ENCODE measurements at places on chromosomes 11 and 22.

DNA sequence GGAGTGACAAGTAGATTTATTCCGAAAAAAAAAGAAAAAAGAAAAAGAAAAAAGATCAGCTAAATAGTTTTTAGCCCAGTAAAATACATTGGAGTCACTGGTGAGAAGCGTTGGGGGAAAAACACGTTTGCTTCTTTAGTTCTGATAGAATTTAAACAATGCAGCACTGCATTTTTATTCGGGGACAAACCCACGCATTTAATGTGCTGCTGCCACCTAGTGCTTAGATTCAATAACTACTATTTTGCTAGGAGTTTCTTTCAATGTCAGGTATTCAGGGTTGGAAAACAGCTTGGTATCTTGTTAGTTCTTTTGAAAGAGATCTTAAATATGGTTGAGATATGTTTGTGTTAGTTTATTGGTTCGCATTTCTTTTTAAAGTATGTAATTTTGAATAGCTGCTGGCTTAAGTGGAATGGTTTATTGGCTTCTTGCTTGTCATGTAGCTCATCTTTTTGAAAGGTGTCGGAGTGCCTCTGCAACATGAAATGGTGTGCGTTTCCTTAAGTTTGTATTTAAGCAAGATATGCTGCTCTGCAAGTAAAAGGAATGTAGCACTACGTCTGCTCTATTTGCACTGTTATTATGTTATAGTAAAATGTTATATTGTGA is 41.9 kb downstream of the SVIP start:
- DNase-seq = peak; percentile 24

DNA sequence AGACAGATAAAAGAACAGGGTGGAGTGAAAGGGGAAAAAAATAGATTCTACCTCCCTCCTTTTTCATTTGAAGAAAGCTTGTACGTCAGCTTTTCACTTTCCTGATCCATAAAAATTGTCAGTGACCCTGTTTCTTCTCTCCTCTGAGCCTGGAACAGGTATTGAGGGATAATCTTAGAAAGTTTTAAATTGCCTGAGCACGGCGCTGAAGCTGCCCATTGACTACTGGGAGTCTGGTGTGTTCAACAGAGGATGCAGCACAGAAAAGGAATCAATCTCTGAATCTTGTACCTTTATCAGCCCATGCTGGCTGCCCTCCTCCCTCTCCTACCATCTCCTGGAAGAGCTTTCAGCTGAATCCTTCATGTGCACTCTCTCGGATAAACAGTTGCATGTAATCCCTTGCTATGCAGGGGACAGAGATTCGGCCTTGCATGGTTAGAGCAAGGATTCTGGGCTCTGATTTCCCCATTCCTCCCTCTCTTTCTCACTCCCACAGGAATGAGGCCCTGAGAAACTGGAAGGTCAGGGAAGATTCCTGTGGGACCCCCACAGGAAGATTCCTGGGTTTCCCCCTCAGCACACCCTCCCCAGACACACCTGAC is 162.4 kb upstream of the SYN3 start:
- DNase-seq = no peak

DNA sequence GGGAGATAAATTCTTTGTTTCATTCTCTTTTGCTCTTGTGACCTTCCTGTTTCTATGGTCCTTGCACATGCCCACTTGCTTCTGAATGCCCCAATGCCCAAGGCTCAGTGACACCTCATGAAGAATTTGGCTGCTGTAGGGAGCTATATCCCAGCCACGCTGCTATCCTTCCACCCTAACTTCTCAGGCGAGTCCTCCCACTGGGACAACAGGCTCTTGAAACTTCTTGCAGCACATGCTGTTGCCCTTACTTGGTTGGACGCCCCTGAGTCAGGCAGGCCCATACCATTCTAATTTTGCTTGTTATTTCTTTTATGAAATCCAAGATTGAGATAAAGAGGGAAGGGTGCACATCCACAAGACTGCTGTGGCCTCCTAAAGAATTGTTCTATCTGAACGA is 57.6 kb upstream of the BLID start:
- no peak for DNase-seq

DNA sequence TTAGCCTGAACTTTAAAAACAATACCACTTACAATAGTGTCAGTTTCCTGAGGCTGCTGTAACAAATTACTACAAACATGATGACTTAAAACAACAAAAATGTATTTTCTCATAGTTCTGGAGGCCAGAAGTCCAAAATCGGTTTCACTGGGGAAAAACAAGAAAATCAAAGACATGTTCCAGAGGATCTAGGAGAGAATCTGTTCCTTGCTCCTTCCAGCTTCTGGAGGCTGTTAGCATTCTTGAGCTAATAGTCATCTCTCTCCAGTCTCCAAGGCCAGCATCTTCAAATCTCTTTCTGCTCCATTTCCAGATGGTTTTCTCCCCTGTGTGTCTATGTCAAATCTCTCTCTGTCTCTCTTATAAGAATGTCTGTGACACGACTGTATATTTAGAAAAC is 67.6 kb upstream of the TEAD1 start:
- DNase-seq = peak; percentile 88

DNA sequence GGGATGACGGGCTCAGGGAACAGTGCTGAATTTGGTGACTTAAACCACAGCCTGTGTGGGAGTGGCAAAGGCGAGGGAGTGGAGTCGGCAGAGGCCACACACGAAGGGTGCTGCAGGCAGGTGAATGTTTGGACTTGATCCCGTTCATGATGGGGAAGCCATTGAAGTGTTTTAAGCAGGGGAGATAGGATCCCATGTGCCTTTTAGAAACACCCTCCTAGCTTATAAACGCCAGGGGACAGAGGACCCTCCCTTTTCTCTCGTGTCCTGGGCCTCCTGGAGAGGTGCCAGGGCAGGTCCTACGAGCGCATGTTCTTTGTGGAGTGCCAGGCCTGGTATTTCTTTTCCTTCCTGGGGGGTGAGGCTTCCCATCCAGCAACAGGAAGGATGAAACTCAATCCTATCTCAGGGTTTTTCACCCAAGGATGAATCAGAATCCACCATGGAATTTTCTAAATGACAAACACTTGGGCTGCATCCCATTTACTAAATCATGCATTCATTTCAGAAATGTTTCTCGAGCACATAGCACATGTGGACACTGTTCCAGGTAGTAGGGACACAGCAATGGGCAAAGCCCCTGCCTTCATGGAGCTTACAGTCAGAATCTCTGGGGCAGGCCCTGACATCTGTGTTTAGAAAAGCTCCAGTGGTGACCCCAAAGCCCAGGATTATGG is 59.6 kb downstream of the CHRDL2 start:
- DNase-seq = peak; percentile 76

GRCh38 chr11:132228746-132229325 is 858.4 kb downstream of the NTM start:
- DNase-seq = no peak

DNA sequence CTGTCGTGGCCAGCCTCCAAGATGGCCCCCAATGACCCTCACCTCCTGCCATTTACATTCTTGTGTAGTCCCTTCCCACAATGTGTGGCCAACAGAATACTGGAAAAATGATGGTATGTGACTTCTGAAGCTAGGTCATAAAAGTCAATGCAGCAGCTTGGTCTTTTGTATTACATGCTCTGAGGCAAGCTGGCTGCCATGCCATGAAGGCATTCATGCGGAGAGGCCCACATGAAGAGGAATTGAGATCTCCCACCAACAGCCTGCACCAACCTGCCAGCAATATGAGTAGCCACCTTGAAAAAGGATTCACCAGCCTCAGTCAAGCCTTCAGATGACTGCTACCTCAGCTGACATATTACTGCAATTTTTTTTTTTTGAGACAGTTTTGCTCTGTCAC is 4.6 kb downstream of the MRTFA start:
- no peak for DNase-seq

- DNase-seq = peak; percentile 7
Measured at GRCh38 chr11:46181843-46182424, 60.7 kb upstream of the PHF21A start.

DNA sequence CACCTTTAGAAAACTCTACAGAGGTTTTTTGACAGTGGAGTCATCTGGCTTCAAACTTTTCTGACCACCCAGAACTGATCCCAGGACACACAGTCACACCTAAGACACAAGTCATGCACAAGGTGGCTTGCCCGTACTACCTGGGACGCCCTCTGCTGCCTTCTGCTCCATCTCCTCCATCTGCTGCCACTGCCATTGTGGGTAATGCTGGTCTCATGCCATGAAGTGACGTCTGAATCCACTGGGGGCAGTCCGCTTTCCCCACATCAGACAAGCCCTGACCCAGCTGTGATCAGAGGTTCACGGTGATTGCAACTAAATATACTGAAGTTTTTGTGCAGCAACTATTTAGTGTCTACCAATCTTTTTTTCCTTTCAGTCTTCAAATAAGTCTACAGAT is 5.4 kb upstream of the NDUFS8 start:
- no peak for DNase-seq

DNA sequence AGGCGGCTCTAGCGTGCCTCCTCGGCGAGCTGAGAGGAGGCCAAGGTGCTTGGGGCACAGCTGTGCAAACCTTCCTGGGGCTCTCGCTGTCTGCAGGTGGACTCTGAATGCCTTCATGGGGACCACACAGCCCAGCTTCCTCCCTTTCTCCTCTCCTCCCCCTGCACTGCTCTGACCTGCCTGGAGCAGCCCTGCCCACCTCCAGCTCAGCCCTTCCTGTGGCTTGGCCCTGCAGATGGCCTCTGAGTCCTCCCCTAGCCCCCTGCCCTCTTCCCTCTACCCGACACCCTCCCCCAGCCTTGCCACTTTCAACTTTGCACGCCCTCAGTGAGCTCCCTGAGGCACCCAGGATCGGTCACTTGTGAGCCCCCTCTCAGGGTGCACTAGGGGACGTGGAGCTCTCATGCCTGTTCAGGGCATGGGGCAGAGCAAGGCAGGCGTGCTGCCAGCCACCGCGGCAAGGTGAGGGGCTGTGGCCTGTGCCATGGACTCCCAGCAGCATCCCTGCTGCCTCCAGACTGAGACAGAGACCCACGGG is 31.4 kb downstream of the PPM1F start:
- DNase-seq = no peak

- no peak for DNase-seq
Measured at GRCh38 chr11:68775951-68776388, 24.6 kb upstream of the TESMIN start.

GRCh38 chr11:30282289-30282631 is 40.6 kb upstream of the ARL14EP start:
- no peak for DNase-seq

DNA sequence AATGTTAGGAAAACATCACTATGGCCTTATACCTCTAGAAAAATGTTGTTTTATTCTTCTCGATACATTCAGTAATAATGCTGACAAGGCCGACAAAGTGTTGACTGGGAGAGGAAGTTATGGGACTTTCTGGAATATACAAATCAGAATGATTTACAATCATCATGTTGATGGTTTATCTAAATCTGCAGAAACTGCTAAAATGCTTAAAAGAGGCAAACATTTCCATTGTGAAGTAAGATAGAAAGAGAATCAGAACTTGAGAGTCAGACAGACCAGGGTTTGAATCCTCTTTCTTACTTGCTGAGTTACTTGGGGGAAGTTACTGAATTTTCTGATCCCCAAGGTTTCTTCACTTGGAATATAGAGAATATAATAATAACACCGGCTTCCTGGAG is 89.4 kb downstream of the CD44 start:
- DNase-seq = no peak

- no peak for DNase-seq
Measured at GRCh38 chr11:131957201-131957600, 586.8 kb downstream of the NTM start.

- DNase-seq = peak; percentile 55
Measured at GRCh38 chr22:31272522-31273446, 19.5 kb downstream of the PIK3IP1 start.

DNA sequence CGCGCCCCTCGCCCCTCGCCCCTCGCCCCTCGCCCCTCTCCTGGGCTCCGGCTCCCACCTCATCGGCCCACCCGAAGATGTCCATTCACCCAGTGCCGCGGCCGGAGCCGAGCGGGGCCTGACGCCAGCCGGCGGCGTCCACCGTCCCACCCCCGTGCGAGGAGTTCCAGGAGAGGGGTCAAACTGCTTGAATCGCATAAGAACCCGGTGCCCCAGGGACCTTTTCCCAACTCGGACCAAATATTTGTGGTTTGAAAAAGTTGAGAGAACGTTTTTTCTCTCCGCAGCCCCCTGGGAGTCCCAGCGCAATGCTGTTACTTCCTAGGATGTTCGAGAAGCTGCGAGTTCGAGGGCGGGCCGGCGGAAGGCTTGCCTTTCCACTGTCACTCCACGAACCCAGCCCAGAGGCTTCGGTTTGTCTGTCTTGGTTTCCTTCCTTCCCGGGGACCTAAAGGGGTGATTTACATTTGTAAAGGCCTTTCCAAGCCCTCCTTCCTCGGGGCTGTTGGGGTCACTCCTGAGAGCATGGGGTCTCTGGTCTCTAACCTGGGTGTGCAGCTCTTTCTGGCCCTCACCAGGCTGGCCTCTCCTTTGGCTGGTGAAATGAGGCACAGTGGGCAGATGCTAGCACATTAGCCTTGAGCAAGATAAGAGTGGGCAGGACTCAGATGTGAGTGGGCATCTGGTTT is 38.0 kb downstream of the ETS1 start:
- no peak for DNase-seq

DNA sequence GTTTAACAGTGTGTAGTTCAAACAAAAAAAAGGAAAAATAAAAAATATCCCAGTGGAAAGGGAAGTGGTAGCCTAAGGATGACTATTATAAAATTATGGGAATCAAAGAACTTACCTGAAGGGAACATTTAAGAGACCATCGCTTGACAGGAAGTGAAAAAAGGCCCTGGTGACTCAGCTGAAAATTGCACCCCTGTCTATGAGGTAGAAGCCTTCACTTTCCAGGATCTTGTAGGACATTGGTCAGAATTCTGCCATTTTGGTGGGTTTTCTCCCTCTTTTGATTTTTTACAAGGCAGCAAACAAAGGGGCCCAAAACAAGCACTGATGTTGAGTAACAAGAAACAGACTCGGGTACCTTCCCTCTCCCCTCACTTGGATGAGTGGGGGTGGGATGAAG is 15.6 kb downstream of the DDX17 start:
- no peak for DNase-seq

DNA sequence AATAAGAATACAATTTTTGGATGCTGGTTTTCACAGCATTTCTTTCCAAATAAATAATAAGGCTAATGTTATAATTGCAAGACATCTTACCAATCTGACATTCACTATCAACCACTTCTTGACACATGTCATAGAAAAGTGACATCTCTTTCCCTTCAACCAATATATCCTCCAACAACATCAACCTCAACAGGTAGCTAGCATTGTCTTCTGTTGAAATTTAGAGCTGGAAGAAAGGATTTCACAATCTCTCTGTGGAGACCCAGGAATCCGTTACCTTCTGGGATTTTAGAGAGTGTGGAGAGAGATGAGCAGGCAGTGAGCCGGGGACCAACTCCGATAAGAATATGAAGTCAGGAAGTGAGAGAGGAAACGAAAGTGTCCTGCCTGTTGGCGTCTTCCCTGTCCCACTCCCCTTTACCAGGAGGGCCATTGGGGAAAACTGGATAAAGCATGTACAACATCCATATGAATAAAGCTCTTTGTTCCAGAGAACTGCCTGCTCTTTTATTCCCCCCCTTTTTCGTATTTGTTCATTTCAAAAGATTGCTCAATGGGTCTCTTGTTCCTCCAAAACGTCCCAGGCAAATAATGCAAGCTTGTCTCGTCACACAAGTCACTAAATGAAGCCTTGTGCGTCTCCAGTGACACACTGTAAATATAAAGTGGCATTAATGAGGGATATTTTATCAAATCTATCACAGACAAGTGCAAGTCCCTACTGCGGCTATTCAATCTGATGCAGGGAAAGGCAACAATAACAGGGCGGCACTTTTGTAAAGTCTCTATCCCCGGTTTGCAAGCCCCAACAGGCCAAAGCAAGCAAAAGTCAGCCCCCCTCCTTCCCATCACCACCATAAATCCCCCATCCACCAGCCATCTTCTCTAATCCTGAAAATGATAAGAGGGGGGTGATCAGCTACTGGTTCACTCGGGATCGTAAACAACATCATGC is 3.4 kb downstream of the CADM1 start:
- DNase-seq = no peak

- peak; percentile 92 for DNase-seq
Measured at GRCh38 chr11:93905384-93905783, 55.0 kb upstream of the VSTM5 start.
